ENCODE measurements at places on chromosomes 11 and 22.

- no peaks in the 10 kb centered on the region for H3K36me3 ChIP-seq
- no peaks in the 10 kb centered on the region for H3K27me3 ChIP-seq
- no peak overlapping the region for H3K27ac ChIP-seq
Measured at GRCh38 chr11:93192163-93192562, 5.6 kb downstream of the SLC36A4 start.

DNA sequence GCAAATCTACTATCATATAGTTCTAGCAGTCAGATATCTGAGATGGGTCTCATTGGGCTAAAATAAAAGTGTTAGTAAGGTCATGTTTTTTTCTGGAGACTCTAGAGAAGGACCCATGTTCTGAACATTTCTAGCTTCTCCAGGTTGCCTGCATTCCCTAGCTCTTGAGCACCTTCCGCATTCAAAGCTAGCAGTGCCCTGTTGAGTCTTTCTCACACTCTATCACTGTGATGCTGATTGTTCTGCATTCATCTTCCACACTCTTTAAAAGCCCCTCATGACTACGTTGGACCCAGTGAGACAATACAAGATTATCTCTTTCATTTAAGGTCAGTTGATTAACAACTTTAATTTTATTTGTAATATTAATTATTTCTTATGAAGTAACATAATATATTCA is 433.3 kb upstream of the CHORDC1 start:
- H3K4me1 ChIP-seq: no peaks in the 10 kb centered on the region
- H3K27ac ChIP-seq: no peak overlapping the region
- H3K4me3 ChIP-seq: no peak overlapping the region
- H3K36me3 ChIP-seq: no peaks in the 10 kb centered on the region
- H3K27me3 ChIP-seq: no peaks in the 10 kb centered on the region
- DNase-seq: no peak

DNA sequence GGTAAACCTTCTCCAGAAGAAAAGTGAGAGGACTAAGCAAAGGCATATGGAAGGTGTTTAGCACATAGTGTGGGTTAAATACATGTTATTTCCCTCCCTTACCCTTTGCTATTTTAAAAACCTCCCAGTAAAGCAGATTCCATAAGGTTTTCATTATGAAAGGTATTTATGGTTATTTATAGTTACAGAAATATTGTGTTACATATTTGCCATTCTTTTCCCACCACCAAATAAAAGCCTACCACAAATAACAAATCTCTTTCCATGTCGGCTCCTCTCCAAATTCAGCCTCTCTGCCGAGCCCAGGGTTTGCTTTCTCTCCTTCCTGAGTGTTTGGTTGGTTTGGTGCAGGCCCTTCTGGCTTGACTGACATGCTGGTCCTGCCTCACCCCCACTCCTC is 64.4 kb downstream of the INSC start:
- H3K27ac ChIP-seq: no peak overlapping the region
- H3K4me3 ChIP-seq: no peak overlapping the region
- no peaks in the 10 kb centered on the region for H3K36me3 ChIP-seq
- no peaks in the 10 kb centered on the region for H3K4me1 ChIP-seq
- H3K27me3 ChIP-seq: no peaks in the 10 kb centered on the region
- DNase-seq: no peak

GRCh38 chr22:49216579-49216978 is 611.1 kb downstream of the BRD1 start:
- peak; percentile 1 for DNase-seq
- peaks cover 8% of the 10 kb centered on the region for H3K27me3 ChIP-seq
- H3K36me3 ChIP-seq: no peaks in the 10 kb centered on the region
- no peak overlapping the region for H3K27ac ChIP-seq

GRCh38 chr22:29872989-29873388 is 10.0 kb upstream of the MTMR3 start:
- H3K4me3 ChIP-seq: no peak overlapping the region
- no peaks in the 10 kb centered on the region for H3K4me1 ChIP-seq
- no peaks in the 10 kb centered on the region for H3K36me3 ChIP-seq
- H3K27ac ChIP-seq: no peak overlapping the region
- no peak for DNase-seq

GRCh38 chr11:129268371-129268770 is 76.2 kb upstream of the ARHGAP32 start:
- H3K4me1 ChIP-seq: no peaks in the 10 kb centered on the region
- DNase-seq: no peak
- H3K4me3 ChIP-seq: no peak overlapping the region
- H3K27me3 ChIP-seq: no peaks in the 10 kb centered on the region

GRCh38 chr11:133570376-133570775 is 38.1 kb upstream of the OPCML start:
- no peaks in the 10 kb centered on the region for H3K36me3 ChIP-seq
- no peak for DNase-seq
- H3K4me1 ChIP-seq: no peaks in the 10 kb centered on the region
- no peak overlapping the region for H3K4me3 ChIP-seq
- no peaks in the 10 kb centered on the region for H3K27me3 ChIP-seq
- H3K27ac ChIP-seq: no peak overlapping the region

GRCh38 chr11:73221451-73221850 is 3.4 kb downstream of the P2RY2 start:
- peaks cover 5% of the 10 kb centered on the region for H3K4me1 ChIP-seq
- no peak for DNase-seq
- H3K4me3 ChIP-seq: no peak overlapping the region
- H3K27ac ChIP-seq: no peak overlapping the region
- no peaks in the 10 kb centered on the region for H3K36me3 ChIP-seq
- H3K27me3 ChIP-seq: no peaks in the 10 kb centered on the region

DNA sequence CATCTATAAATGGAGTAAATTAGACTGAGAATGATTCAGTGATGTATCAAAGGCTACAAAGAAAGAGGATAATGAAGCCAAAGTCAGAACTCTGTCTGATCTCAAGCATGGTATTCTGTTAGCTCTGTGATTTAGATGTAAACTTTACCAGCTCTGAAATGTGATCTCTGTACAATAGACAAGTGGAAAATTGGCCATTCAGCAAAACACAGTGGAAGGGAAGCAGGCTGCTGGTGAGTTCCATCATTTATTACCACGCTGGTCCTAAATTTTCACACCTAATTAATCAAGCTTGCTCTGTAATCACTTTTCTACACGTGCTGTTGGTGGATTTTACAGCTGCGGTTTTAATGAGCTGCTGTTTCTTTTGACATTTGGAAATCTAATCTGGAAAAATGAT is 145.1 kb upstream of the OPCML start:
- peaks cover 8% of the 10 kb centered on the region for H3K27me3 ChIP-seq
- H3K4me3 ChIP-seq: no peak overlapping the region
- no peak for DNase-seq
- H3K36me3 ChIP-seq: no peaks in the 10 kb centered on the region

DNA sequence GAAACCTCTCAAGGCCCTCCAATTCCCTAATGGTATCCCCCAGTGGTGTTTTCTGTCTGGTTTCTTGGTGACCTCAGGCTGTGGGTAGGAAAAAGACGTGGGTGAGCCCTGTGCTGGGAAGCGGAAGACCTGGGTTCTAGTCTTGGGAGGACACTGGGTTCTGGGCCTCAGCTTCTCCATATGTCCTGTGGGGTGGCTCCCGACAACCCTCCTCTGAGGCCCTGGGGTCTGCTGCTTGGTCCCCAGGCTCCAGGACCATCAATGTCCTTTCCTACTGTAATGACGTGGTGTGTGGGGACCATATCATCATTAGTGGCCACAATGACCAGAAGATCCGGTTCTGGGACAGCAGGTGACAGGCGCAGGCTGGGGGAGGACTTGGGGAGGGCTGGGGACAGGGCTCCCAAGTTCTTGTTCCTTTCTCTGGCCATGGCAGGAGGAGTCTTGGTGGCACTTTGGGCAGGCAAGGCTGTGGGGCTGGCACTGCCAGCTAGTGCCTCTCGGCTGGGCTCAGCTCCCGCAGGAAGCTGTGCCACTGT is 12.8 kb downstream of the ATG16L2 start:
- no peaks in the 10 kb centered on the region for H3K27me3 ChIP-seq
- no peaks in the 10 kb centered on the region for H3K36me3 ChIP-seq
- peaks cover 6% of the 10 kb centered on the region for H3K4me1 ChIP-seq
- no peak overlapping the region for H3K4me3 ChIP-seq
- no peak overlapping the region for H3K27ac ChIP-seq

DNA sequence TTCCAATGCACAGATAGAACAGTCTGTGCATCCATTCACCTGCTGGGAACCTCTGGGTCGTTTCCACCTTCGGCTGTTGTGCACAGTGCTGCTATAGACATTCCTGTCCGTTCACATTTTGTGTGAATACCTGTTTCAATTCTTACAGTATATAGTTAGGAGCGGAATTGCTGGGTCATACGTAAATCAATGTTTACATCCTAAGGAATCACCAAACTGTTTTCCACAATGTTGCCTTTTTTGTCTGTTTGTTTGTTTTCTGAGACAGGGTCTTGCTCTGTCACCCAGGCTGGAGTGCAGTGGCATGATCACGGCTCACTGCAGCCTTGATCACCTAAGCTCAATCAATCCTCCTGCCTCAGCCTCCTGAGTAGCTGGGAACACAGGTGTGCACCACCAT is 158.3 kb downstream of the CRYBB2 start:
- H3K4me1 ChIP-seq: no peaks in the 10 kb centered on the region
- no peaks in the 10 kb centered on the region for H3K27me3 ChIP-seq
- H3K4me3 ChIP-seq: no peak overlapping the region
- peaks cover 7% of the 10 kb centered on the region for H3K36me3 ChIP-seq

- DNase-seq: no peak
- H3K36me3 ChIP-seq: no peaks in the 10 kb centered on the region
- H3K27me3 ChIP-seq: no peaks in the 10 kb centered on the region
- no peak overlapping the region for H3K4me3 ChIP-seq
- H3K4me1 ChIP-seq: no peaks in the 10 kb centered on the region
Measured at GRCh38 chr11:105781807-105782206, 171.9 kb downstream of the GRIA4 start.

- H3K4me3 ChIP-seq: no peak overlapping the region
- peaks cover 6% of the 10 kb centered on the region for H3K4me1 ChIP-seq
- no peaks in the 10 kb centered on the region for H3K36me3 ChIP-seq
- H3K27ac ChIP-seq: no peak overlapping the region
Measured at GRCh38 chr11:123020968-123021367, 39.3 kb upstream of the BSX start.

GRCh38 chr22:32808038-32808445 is 6.5 kb downstream of the TIMP3 start:
- H3K27me3 ChIP-seq: peaks cover 5% of the 10 kb centered on the region
- H3K36me3 ChIP-seq: no peaks in the 10 kb centered on the region

GRCh38 chr11:122995526-122995925 is 13.9 kb upstream of the BSX start:
- no peak overlapping the region for H3K4me3 ChIP-seq
- no peak overlapping the region for H3K27ac ChIP-seq
- H3K4me1 ChIP-seq: no peaks in the 10 kb centered on the region
- no peak for DNase-seq
- peaks cover 21% of the 10 kb centered on the region for H3K27me3 ChIP-seq
- H3K36me3 ChIP-seq: no peaks in the 10 kb centered on the region

DNA sequence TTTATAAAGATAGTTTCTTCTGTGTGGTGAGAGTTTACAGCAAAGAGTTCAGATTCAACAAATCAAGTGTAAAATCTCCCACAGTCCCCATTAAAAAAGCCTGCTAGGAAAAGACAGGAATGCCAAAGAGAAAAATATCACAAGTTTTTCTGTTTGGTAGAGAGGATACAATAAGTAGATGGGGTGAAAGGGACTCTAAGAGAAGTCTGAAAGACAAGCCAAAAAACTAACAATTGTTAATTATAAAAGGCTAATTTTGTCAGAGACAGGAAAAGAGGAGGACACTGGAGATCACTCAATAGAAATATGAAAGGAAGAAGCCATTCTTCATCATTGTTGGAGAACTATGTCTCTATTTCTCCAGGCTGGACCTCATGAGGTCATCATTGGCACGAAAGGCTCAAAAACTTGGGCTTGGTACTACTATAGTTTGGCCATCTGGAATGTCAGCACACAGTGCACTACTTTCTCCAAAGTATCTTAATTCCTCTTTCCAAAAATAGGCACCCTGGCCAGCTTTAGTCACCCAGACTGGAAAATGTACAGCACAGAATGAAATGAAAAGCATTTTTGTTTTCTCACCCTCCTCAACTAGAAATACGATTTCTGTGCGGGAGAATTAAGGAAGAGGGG is 531 bp upstream of the SOX6 start:
- DNase-seq: no peak
- H3K4me1 ChIP-seq: no peaks in the 10 kb centered on the region
- H3K4me3 ChIP-seq: no peak overlapping the region
- H3K27me3 ChIP-seq: no peaks in the 10 kb centered on the region
- no peaks in the 10 kb centered on the region for H3K36me3 ChIP-seq

- H3K4me1 ChIP-seq: no peaks in the 10 kb centered on the region
- no peak overlapping the region for H3K27ac ChIP-seq
- H3K27me3 ChIP-seq: no peaks in the 10 kb centered on the region
- no peak for DNase-seq
Measured at GRCh38 chr11:103906291-103906867, 130.1 kb upstream of the DDI1 start.

- H3K36me3 ChIP-seq: peaks cover 15% of the 10 kb centered on the region
- H3K27me3 ChIP-seq: no peaks in the 10 kb centered on the region
- no peaks in the 10 kb centered on the region for H3K4me1 ChIP-seq
- H3K4me3 ChIP-seq: no peak overlapping the region
- no peak for DNase-seq
Measured at GRCh38 chr22:29332886-29333496, 17.5 kb upstream of the RASL10A start.

- no peaks in the 10 kb centered on the region for H3K27me3 ChIP-seq
- H3K4me1 ChIP-seq: no peaks in the 10 kb centered on the region
- H3K4me3 ChIP-seq: no peak overlapping the region
- no peak for DNase-seq
- H3K27ac ChIP-seq: no peak overlapping the region
Measured at GRCh38 chr11:57260937-57261783, 24.1 kb upstream of the APLNR start.

DNA sequence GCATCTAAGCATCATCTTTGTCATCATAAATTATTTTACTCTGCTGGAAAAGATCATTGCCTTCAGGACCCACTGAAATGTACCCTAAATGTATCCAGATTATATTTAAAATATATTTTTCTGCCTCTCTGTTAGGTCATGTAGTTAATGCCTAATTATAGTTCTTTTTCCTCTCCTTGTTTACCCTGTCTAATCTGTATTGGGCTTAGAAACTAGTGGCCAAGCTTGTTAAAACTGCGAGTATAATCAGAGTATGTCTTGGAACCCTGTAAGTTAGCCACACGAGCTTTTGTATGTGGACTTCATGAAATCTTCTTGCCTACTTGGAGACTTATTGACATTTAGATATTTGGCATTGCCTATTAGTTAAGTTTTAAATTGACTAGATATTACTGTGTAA is 55.6 kb downstream of the ARFGAP2 start:
- H3K27ac ChIP-seq: no peak overlapping the region
- H3K4me3 ChIP-seq: no peak overlapping the region
- no peaks in the 10 kb centered on the region for H3K27me3 ChIP-seq
- H3K4me1 ChIP-seq: no peaks in the 10 kb centered on the region

DNA sequence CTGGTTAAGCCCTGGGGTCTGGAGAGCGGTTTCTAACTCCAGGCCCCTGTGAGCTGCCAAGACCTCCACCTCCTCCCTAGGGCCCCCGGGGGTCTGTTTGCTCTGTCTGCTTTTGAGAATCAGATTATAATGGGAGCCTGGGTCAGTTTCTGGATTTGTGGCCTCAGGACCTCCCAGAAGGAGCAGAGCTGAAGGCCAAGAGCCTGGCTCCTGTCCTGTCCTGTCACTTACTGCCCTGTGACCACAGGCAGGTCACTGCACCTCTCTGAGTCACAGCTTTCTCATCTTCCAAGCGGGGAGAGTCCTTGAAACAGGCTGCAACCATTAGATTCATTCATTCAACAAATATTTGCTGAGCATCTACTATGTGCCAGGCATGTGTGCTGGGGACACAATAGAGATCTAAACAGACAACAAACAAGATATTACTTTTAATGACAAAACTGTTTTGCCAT is 87.3 kb upstream of the FGF3 start:
- no peak overlapping the region for H3K4me3 ChIP-seq
- no peak for DNase-seq
- peaks cover 23% of the 10 kb centered on the region for H3K27me3 ChIP-seq
- no peak overlapping the region for H3K27ac ChIP-seq
- H3K4me1 ChIP-seq: peaks cover 5% of the 10 kb centered on the region

Data from transverse colon (tissue), 4 donors.